GDM1 (cell line): ENCODE measurements at places on chromosomes 7 and 10.
A peak's percentile ranks its signal among the peaks of the same experiment; 100 is the strongest.

DNA sequence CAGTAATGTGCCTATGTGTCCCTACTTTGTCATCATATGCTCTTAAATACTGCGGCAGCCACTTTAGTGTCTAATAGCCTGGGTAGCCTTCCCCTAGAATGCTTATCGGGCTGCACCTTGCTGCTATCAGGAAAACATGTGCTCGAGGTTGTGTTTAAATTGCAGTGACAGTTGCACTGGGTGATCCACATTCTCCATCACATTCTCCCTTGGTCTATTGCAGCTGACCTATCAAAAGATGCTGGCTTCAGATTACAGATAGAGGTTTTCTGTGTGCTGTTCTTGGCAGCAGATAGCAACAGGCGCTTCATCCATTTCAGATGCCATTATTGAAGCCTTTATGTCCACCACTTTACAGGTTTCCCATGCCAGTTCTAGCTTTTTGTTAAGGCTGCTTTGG, 130.1 kb upstream of the MDFIC start:
- no peak for DNase-seq

- DNase-seq: no peak
Observed at GRCh38 chr10:78594559-78595268, 474.1 kb upstream of the ZMIZ1 start.

GRCh38 chr10:96415891-96416554, 57.2 kb upstream of the OPALIN start:
- no peak for DNase-seq

DNA sequence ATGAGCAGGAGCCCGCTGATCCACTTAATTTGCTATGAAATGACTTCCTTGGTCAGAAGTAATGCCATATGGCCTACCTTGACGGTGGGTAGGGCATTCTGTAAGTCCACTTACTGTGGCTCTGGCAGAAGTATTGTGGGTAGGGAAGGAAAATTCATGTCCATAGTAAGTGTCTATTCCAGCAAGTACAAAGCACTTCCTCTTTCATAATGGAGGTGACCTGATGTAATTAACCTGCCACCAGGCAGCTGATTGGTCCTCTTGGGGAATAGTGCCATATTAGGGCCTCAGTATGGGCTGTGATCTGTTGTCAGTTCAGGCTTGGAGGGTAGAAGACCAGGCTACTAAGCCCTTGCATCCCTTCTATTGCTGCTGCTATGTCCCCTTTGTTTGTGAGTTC, 103.9 kb downstream of the SLC37A3 start:
- no peak for DNase-seq

DNA sequence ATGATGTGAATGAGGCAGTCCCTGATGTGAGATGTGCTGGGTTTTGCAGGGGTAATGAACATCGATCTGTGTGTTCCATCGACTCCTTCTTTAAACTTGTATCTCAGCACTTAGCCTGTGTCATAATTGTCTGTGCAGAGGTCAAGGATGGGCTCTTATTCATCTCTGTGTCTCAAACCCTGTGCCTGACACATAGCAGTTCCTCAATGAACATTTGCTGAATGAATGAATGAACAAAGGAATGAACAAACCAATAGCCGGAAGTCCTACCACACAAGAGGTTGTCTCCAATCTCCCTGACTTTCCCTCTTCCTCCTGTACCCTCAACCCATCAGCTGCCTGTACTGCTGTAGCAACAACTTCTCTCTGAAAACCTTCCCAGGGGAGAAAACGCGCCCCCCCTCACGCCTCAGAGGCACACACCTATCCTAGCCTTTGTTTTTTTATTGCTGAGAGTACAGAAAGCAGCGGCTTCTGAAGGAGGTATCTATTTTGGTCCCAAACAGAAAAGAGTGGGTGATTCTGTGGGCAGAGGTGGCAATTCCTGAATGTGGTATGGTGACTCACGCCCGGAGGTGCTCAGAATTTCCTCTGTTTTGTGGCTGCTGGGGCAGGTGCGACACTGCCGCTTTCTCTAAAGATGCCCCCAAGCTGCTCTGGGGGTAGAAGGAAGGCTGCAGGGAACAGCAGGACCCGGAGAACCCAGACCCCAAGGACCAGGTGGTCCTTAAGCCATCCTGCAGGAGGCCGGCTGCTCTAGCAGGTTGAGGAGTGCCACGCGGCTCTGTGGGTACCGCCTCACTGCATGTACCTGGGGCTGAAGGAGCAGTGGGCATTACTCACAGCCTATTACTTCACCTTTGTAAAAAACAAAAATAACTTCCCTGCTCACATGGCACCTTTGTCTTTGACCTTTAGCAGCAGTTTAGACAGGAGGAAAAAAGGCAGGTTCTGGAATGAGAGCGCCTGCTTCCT, 9.6 kb downstream of the IL2RA start:
- peak; percentile 25 for DNase-seq

DNA sequence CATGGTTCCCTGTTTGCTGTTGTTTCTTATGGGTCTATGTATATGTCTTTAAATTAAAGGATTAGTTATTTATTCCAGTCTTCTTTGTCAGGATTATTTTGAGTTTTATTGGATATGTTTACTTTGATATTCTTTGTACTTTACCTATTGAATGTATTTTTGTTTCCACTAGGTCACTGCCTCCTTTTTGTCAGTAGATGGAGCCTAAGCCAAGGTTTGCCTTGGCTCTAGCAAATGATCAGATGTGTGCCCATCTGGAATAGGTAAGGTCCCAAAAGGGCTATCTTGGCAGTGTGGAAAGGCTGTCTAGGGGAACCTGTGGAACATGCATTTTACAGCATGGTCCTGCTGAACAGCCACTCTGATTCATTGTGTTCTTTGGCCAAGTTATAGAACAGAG, 337.3 kb upstream of the GHITM start:
- DNase-seq: no peak

DNA sequence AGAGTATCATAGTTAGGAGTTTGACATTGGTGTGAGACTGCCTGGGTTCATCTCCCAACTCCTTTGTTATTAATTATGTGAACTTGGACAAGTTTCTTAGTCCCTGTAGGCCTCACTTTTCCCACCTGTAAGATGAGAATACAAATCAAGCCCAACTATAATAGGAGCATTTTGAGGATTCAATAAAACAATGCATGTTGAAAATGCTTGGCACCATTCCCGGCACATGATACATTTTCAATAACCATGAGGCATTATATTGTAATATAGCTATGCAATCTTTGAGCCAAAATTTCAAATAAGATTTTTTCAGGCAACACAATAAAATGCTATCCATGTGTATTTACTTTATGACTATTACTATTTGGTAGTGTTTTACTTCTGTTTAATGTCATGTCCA, 229.0 kb upstream of the SP4 start:
- DNase-seq: no peak

- DNase-seq: no peak
Observed at GRCh38 chr10:132753596-132753995, 32.4 kb downstream of the NKX6-2 start.

DNA sequence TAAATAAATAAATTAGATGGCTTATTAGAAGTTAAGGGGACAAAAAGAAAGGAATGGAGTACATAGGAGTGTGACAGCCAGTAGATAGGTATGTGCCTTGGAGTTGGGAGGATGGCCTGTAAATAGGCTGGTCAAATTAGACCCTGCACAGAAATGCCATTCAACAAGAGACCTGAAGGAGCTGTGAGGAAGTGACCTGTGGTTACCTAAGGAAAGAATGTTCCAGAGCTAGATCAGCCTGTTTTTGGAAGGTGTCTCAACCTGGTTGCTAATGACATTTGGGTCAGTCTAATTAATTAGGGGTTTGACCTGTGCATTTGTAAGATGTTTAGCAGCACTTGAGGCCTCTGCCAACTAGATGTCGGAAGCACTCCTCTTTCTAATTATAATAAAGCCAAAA, 315.3 kb upstream of the PLXDC2 start:
- DNase-seq: no peak

DNA sequence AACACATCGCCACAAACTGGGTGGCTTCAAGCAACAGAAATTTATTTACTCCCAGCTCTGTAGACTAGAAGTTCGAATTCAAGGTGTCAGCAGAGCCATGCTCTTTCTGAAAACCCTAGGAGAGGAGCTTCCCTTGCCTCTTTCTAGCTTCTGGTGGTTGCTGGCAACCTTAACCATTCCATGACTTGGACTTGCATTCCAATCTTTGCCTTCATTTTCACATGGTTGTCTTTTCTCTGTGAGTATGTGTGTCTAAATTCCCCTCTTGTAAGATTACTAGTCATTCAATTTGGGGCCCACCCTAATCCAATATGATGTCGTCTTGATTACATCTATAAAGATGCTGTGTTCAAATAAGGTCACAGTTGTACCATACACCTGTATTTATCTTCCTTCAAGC, 65.9 kb upstream of the PRKG1 start:
- DNase-seq: no peak

- DNase-seq: no peak
Observed at GRCh38 chr7:81110673-81111072, 191.8 kb upstream of the SEMA3C start.
